ENCODE measurements at places on chromosomes 2 and 18.

DNA sequence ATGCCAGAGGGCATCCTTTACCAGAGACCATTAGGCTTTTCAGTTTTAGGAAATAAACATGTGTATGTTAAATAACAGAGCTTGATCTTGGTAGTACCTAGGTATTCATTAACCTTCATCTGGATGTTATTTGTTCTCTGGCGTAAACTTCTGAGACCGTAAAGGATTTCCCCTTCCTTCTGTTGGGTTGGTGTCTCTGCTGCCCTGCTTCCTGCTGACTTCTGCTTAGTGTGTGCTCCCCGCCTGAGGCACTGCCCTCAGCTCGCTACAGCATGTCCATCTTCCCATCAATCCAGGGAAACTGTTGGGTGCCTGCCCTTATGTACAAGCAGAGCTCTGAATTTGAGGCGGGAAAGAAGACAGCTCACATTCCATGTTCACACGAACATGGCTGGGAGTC lies 177.9 kb downstream of the TPGS2 start:
- no peak for DNase-seq

GRCh38 chr18:47865183-47865582 lies 65.3 kb downstream of the SMAD2 start:
- DNase-seq: no peak

- no peak for DNase-seq
Observed at GRCh38 chr18:13401404-13401803, 182.8 kb downstream of the LDLRAD4 start.

GRCh38 chr18:24055878-24056277 lies 41.3 kb downstream of the TTC39C start:
- no peak for DNase-seq

DNA sequence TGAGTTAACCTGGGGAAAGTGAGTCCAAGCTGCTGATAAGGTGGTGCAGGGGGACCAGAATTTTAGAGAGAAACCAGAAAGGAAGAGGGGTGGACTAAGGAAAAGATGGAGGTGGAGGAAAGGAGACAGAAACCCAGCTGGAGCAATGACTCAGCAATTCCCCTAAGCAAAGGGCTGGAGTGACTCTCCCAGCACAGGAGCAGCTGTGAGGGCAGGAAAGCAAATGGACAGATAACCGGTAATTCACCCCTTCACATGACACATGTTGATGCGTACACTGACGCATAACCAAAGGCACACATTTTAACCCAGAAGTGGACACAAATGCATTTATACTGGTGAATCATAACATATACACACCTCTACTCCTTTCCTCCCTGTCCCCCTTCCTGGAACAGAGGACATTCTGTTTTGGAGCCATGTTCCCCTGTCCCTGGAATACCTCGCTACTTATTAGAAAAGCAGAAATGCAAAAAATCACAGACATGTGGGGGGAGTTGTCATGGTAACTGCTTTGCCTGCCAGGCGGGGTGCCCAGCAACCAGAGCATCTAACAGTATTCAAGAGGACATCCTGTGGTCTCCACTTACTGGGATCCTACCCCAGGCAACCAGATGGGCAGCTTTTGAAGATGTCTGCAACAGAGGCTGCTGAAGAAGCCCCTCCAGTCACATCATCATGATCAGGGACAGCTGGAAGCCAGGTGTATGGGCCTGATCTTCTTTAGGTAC lies 4.7 kb downstream of the CDK5R2 start:
- DNase-seq: no peak

- DNase-seq: no peak
Observed at GRCh38 chr2:7976206-7976605, 705.6 kb upstream of the ID2 start.

DNA sequence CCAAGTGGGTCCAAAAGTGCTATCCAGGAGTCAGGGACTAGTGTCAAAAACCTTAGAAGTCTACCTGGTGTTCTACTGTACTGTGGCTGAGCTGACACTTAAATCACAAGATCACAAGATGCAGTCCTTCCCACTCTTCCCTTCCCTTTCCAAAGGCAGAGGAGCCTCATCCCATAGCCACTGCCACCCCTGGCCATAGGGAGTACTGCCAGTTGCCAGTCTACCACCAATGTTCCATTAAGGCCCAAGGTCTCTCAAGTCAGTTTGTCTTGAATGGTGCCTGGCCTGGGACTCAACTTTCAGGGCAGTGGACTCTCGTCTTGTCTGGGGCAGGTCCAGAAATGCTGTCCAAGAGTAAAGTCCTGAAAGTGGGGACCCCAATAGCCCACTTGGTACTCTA lies 585.6 kb downstream of the NUP35 start:
- DNase-seq: no peak

- DNase-seq: no peak
Observed at GRCh38 chr2:4693266-4693665, 989.9 kb downstream of the DCDC2C start.

- no peak for DNase-seq
Observed at GRCh38 chr18:49569724-49570123, 7.9 kb downstream of the LIPG start.

DNA sequence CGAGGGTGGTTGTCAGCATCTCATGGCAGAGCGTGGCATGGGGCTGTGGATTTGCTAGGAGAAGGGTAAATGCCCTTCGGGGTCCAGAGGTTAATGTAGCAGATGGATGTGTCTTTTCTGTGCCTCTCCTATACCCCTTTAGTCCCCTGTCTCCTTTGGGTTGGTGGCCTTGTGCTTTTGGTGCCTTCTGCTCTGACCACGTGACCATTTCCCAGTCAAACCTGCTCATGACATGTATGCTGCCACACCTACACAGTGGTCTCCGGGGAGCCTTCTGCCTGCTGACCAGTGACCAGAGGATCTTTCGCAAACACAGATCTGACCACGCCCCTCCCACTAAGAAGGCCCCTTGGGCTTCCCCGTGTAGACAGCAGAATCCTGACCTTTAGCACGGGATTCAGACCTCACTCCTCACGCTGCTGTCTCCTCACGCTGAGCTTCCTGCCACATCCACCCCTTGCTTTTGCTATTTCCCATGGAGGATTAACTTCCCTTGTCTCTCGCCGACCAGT lies 116.2 kb downstream of the ACOXL start:
- no peak for DNase-seq

DNA sequence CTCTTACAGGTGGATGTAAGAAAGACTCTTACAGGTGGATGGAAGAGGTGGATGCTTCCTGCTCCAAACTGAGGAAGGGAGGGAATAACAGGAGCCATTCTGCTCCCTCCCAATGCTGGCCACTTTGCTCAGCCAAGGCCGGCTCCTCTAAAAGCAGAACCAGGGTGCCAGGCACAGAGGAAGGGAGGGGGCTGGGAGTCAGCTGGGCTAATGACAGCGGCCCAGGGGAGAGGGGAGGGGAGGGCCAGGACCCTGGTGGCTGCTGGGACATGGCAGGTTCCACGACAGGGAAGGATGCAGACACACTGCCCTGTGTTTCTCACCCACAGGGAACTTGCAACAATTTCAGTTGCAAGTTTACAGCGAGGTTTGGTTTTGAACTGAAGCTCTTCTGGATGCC lies 173.4 kb downstream of the ANAPC1 start:
- DNase-seq: no peak

GRCh38 chr2:224242561-224242960 lies 159.3 kb downstream of the FAM124B start:
- DNase-seq: no peak

DNA sequence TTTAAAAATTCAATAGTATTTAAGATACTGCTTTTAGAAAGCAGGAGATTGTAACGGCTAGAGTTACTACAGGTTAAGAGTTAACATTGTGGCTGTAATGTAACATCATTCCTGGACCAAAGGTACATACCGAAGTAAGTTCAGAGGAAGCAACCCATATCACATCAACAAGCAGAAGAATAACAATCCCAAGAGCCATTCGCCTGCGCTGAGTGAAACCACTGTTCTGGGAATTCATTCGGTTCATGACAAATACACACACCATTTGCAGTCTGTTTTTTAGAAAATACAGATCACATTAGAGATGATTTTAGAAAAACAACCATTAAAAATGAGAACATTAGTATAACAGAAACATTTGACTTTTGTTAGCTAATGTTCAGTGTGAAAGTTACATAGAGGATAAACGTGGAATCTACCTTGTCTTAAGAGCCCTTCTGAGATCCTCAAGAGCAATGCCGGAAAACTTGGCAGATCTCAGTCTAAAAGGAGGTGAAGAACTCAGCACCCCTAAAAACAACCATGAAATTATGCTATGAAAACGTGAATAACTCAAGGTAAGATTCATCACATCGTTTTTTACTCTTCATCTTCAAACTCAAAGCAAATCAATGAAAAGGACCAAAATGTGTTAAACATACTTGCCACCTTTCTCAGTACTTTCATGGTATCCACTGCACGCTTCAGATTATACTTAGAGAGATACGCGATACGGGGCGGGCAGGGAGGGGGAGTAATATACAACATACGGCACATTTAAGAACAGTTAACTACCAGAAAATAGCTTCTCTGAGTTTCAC lies 1.2 kb downstream of the SLC35F5 start:
- DNase-seq: no peak

GRCh38 chr2:113734185-113734584 lies 22.3 kb downstream of the SLC35F5 start:
- no peak for DNase-seq

GRCh38 chr2:10145519-10146357 lies 23.2 kb downstream of the RRM2 start:
- no peak for DNase-seq

GRCh38 chr2:109408043-109408335 lies 205.8 kb downstream of the SEPTIN10 start:
- DNase-seq: no peak

DNA sequence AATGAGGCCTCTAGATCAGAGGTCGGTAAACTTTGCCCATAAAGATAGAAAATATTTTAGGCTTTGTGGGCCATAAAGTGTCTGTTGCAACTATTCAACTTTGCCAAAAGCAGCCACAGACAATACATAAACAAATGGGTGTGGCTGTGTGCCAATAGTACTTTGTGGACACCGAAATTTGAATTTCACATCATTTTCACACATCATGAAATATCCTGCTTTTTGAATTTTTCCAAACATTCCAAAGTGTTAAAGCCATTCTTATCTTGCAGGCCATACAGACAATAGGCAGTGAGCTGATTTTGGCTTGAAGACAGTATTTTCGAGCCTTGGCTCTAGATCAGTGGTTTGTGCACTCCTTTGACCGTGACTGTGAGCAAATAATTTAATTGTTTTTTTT lies 51.1 kb upstream of the EPC2 start:
- no peak for DNase-seq

GRCh38 chr2:230358305-230358704 lies 31.3 kb downstream of the SP140L start:
- DNase-seq: no peak

All from NCI-H187 treated with DMSO at 0.1 percent for 48 hours (cell line).